ENCODE measurements at places on chromosomes 7 and 10.

GRCh38 chr7:16647435-16647960, 1.5 kb downstream of the BZW2 start:
- DNase-seq, result no peak

GRCh38 chr7:107404740-107405537, 64.9 kb upstream of the GPR22 start:
- DNase-seq, result no peak

- DNase-seq, result no peak
Measured at GRCh38 chr7:107394831-107395230, 75.0 kb upstream of the GPR22 start.

DNA sequence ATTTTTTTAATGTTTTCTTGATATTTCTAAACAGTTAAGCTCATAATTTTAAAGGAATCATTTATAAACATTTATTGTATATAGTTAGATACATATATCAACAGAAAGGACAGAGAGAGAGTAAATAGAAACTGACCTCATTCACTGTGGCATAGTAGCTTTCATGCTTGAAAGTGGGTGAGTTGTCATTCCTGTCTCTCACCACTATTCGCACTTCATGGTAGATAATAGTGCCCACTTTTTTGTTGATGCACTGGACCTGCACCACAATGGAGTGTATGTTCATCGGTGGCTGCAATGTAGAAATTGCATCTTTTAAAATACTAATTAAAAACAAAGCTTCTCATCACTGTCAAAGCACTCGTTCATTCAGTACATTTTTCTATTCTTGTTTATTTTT, 432.0 kb downstream of the PCDH15 start:
- DNase-seq, result no peak

GRCh38 chr7:76302347-76303201, at the start of gene HSPB1:
TSS of gene HSPB1 (plus strand) at chr7:76302673. CDS start at chr7:76302713, 40 bp downstream.
- DNase-seq, result peak; percentile 32

DNA sequence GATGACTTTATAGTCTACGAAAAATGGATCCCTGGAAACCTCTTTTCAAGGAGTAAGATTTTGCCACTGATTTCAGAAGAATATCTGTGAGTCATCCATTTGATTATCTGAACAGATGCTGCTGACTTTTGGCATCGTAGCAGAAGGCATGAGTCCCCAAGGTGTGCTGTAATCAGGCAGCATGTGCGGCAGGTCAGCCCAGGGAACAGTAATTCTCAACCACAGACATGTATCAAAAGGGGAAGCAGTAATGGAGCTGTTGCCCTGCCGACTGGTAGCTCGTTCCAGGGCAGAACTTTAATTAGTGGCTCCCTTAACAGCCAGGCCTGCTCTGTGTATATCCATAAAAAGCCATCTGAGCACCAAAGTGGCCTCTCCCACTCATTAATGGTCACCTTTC, 5.7 kb upstream of the VWC2 start:
- DNase-seq, result no peak

- DNase-seq, result no peak
Measured at GRCh38 chr10:47079204-47079580, 168.0 kb downstream of the PTPN20 start.

DNA sequence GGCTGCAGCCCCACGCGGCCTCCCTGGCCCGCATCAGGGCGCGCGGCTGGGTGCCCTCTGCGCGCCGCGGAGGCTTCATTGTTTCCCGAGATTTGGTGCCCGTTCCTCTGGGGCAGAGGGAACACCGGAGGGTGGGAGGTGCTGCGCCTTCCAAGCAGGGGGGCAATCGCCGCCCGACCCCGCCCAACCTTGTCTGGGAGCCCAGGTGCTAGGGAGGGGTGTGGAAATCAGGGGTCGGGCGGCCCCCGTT, 1.0 kb upstream of the NRP1 start:
- no peak for DNase-seq

Data from GOT3 (cell line).